Uterine smooth muscle cell (primary cell): ENCODE measurements at places on chromosomes 2 and 18. TPM values are rescaled to one million over a fixed set of nuclear protein-coding genes. Genes with fewer than 3 reads are reported as not detected.

The CPLX4 gene
- total RNA-seq = not detected in 2 replicates

The IGFBP5 gene
- total RNA-seq = 201 and 731 TPM in 2 replicates

The SERPINB4 gene
- total RNA-seq = not detected in 2 replicates

The ALKAL2 gene
- not detected in 2 replicates for total RNA-seq

The HAUS1 gene
- 37.9 and 77.0 TPM in 2 replicates for total RNA-seq

The IL1RL2 gene
- total RNA-seq = 1.4 and 1.7 TPM in 2 replicates

The BMP10 gene
- not detected in 2 replicates for total RNA-seq

The RGPD4 gene
- total RNA-seq = not detected in 2 replicates

The MOCOS gene
- total RNA-seq = 2.2 and 5.6 TPM in 2 replicates

The POTEC gene
- not detected in 2 replicates for total RNA-seq

The CHST9 gene
- under 0.01 TPM in 1 of 2 replicates, not detected in the other for total RNA-seq

The NAT8 gene
- total RNA-seq = not detected in 2 replicates

The SNX17 gene
- total RNA-seq = 149 and 170 TPM in 2 replicates

The CABYR gene
- total RNA-seq = 3.9 and 7.2 TPM in 2 replicates

The SULT1C4 gene
- 0.75 TPM in 1 of 2 replicates, not detected in the other for total RNA-seq

The IFIH1 gene
- 5.6 and 5.7 TPM in 2 replicates for total RNA-seq

The RAMP1 gene
- total RNA-seq = 13.1 and 40.0 TPM in 2 replicates

The CHRNG gene
- total RNA-seq = not detected in 2 replicates
